ENCODE measurements at places on chromosomes 11 and 22. TPM values are rescaled to one million over a fixed set of nuclear protein-coding genes. Genes with fewer than 3 reads are reported as not detected.

DNA sequence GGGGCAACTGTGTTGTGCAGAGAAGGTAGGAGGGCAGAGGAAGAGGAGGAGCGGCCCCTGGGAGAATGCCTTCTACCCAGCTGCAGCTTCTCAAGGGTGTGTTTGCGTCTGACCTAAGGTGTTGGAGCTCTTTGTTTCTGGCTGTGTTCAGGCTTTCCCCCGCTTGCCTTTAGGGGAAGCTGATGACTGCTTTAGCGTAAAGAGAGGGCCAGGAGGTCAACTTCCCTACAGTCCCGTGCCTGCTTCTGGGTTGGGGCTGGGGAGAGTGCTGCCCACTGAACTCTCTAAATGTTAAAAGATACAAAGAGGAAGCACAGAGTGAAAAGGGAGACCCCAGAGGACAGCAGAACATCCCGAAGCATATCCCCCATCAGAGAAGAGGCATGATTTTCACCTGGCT lies 99.2 kb downstream of the PTPRJ start:
- no peaks in the 10 kb centered on the region for H3K27me3 ChIP-seq
- H3K27ac ChIP-seq = no peak overlapping the region
- peaks cover 12% of the 10 kb centered on the region for H3K4me1 ChIP-seq
- H3K4me3 ChIP-seq = no peak overlapping the region

DNA sequence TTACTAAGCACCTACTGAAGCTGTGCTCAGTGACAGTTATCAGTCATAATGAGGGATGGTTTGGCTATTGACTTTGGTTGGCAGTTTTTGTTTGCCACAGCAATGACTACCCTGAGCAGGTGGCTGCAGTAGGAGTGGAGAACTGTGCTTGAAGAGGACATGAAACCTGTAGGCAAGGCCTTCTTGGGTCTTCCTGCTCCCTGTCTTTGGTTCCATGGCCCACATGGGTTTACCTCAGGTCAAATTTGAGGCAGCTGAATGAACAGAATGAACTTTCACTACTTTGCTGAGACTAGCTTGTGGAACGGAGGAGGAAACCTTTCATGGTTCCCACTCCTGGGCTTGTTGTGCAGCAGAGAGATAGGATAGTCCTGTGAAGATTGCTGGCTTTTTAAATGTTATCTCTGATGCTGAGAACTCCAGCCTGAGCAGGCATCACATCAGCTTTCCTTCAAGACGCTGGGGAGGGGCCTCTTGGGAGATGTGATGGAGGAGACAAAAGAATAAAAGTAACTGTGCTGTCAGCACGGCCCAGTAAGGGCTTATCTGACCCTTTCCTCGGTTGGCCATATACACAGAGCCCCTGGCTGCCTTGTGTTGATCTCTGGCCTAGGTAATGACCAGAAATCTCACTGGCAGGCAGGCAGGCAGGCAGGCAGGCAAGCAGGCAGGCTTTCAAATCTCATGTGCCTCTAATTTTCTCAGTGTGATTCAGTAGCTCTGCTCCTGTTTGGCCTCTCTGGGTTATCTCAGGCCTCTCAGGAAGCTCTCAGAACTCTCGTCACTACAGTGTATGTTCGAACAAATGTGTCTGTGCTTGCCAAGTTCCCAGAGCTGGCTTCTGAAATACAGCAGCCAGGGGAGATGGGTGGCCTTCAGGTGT lies 12.0 kb downstream of the STIM1 start:
- peak; percentile 66 for DNase-seq
- no peaks in the 10 kb centered on the region for H3K36me3 ChIP-seq
- H3K4me3 ChIP-seq = no peak overlapping the region
- peaks cover 17% of the 10 kb centered on the region for H3K4me1 ChIP-seq
- no peaks in the 10 kb centered on the region for H3K27me3 ChIP-seq
- H3K27ac ChIP-seq = no peak overlapping the region

GRCh38 chr11:125600663-125601062 lies 8.0 kb downstream of the STT3A start:
- H3K36me3 ChIP-seq = no peaks in the 10 kb centered on the region
- H3K27me3 ChIP-seq = no peaks in the 10 kb centered on the region
- no peak for DNase-seq
- H3K4me1 ChIP-seq = peaks cover 2% of the 10 kb centered on the region
- H3K27ac ChIP-seq = no peak overlapping the region

DNA sequence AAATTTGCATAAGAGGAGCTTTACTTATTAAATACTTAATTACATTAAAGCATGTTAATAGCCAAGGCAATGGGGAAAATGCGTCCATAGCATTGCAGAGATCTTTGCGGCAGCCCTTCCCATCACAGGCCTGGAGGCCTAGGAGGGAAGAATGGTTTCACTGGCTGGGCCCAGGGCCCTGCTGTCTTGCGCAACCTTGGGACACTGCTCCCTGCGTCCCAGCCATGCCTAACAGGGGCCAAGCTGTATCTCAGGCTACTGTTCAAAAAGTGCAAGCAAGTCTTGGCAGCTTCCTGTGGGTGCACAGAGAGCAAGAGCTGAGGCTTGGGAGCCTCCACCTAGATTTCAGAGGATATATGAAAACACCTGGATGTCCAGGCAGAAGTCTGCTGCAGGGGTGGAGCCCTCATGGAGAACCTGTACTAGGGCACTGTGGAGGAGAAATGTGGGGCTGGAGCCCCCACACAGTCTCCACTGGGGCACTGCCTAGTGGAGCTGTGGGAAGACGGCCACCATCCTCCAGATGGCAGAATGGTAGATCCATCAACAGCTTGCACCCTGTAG lies 46.0 kb downstream of the THAP12 start:
- peaks cover 4% of the 10 kb centered on the region for H3K4me1 ChIP-seq
- no peaks in the 10 kb centered on the region for H3K36me3 ChIP-seq
- no peak for DNase-seq
- H3K4me3 ChIP-seq = no peak overlapping the region
- H3K27ac ChIP-seq = no peak overlapping the region

DNA sequence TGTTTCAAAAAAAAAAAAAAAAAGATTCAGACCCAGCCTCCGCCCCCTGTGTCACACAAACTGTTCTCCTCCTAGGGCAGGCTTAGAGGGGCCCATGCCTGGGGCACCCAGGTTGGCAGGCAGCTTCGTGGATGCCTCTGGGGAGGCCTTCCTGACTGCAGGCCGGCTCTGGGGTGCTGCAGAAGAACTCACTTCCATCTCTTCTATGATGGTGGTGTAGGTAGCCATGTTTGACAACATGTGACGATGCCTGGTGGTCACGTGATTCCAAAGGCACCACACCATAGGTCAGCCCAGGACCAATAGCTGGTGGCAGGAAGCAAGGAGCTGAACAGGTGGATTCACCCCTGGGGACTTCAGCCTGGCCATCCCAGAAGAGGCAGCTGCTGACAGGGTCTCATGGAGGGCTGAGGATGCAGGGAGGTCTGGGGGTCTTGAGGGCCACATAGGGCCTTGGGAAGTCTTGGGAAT lies 24.1 kb upstream of the CELSR1 start:
- no peak overlapping the region for H3K4me3 ChIP-seq
- no peaks in the 10 kb centered on the region for H3K27me3 ChIP-seq
- H3K27ac ChIP-seq = no peak overlapping the region
- no peaks in the 10 kb centered on the region for H3K36me3 ChIP-seq
- H3K4me1 ChIP-seq = no peaks in the 10 kb centered on the region

DNA sequence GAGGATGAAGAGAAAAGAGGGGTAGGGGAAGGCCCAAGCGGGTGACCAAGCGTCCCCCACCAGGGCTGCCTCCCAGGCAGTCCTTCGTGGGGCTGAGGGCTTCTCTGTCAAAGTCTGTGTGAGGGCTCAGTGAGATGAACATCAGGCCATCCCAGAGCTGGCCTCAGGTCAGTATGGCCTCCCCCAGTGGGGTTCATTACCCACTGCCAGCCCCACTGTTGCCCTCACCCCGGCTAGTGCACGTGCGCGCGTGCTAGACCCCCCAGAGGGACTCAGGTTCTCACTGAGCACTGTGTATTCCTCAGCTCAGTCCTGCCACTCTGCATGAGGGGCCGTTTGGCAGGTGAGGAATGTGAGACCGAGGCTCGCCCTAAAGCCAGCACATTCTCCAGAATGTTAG lies 3.3 kb downstream of the KDELR3 start:
- peaks cover 3% of the 10 kb centered on the region for H3K27me3 ChIP-seq
- H3K36me3 ChIP-seq = no peaks in the 10 kb centered on the region
- DNase-seq = no peak
- H3K27ac ChIP-seq = no peak overlapping the region
- no peaks in the 10 kb centered on the region for H3K4me1 ChIP-seq

GRCh38 chr11:121523581-121524232 lies 70.9 kb upstream of the SORL1-AS1 start:
- no peak overlapping the region for H3K27ac ChIP-seq
- H3K4me1 ChIP-seq = no peaks in the 10 kb centered on the region
- H3K27me3 ChIP-seq = no peaks in the 10 kb centered on the region
- no peak for DNase-seq
- no peaks in the 10 kb centered on the region for H3K36me3 ChIP-seq
- H3K4me3 ChIP-seq = no peak overlapping the region

GRCh38 chr22:45516163-45516562 lies 13.5 kb downstream of the FBLN1 start:
- H3K4me3 ChIP-seq = no peak overlapping the region
- no peak overlapping the region for H3K27ac ChIP-seq
- H3K27me3 ChIP-seq = no peaks in the 10 kb centered on the region

DNA sequence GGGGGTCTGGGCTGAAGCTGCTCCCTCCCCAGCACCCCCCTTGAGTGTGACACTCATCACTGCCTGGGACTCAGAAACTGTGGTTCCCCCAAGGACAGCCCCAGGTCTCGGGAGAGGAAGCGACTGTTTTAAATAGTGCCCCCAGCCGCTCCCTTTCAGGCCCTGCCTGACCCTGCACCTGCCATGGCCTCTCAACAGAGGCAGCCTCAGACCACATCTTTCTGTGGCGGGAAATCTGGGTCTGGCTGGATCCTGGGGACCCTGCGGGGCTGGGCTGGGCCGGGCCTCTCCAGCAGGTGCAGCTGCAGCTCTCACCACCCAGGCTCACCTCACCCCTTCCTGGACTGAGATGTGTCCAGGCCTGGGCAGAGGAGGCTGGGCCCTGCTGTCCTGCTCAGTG lies 3.7 kb upstream of the IGLL1 start:
- H3K27me3 ChIP-seq = no peaks in the 10 kb centered on the region
- H3K4me3 ChIP-seq = no peak overlapping the region
- no peak overlapping the region for H3K27ac ChIP-seq
- DNase-seq = no peak

DNA sequence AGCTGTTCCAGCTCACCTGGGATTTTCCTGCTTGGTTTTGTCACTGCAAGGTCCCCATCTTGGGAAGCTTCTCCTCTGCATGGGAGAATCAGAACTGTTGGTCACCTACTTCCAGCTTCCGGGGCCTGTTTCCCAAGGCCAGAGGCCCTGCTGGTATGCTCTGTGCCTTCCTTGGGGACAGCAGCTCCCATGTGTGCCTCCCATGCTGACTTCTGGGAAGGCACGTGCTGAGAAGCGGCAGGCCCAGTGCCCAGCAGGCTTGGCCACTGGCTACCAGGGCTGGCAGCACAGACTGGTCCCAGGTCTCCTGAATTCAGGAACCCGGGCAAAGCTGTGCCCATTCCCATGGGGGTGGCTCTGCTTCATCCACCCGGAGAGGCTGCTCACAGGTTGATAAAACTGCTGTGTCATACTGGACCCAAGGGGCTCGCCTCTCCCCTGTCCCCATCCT lies 33.8 kb downstream of the MYEOV start:
- DNase-seq = peak; percentile 11
- H3K4me1 ChIP-seq = no peaks in the 10 kb centered on the region
- H3K27me3 ChIP-seq = no peaks in the 10 kb centered on the region
- H3K4me3 ChIP-seq = no peak overlapping the region

- H3K36me3 ChIP-seq = no peaks in the 10 kb centered on the region
- DNase-seq = no peak
- peaks cover 36% of the 10 kb centered on the region for H3K4me1 ChIP-seq
These were observed 844 bp downstream of the APOL6 start for GRCh38 chr22:35649026-35649553.

GRCh38 chr11:86873573-86874083 lies 73.3 kb downstream of the PRSS23 start:
- no peak for DNase-seq
- no peaks in the 10 kb centered on the region for H3K36me3 ChIP-seq
- H3K27ac ChIP-seq = no peak overlapping the region
- no peak overlapping the region for H3K4me3 ChIP-seq

- DNase-seq = no peak
- no peaks in the 10 kb centered on the region for H3K27me3 ChIP-seq
- H3K27ac ChIP-seq = no peak overlapping the region
- no peaks in the 10 kb centered on the region for H3K36me3 ChIP-seq
- no peaks in the 10 kb centered on the region for H3K4me1 ChIP-seq
These were observed 40.9 kb downstream of the SHISAL1 start for GRCh38 chr22:44271732-44272400.

DNA sequence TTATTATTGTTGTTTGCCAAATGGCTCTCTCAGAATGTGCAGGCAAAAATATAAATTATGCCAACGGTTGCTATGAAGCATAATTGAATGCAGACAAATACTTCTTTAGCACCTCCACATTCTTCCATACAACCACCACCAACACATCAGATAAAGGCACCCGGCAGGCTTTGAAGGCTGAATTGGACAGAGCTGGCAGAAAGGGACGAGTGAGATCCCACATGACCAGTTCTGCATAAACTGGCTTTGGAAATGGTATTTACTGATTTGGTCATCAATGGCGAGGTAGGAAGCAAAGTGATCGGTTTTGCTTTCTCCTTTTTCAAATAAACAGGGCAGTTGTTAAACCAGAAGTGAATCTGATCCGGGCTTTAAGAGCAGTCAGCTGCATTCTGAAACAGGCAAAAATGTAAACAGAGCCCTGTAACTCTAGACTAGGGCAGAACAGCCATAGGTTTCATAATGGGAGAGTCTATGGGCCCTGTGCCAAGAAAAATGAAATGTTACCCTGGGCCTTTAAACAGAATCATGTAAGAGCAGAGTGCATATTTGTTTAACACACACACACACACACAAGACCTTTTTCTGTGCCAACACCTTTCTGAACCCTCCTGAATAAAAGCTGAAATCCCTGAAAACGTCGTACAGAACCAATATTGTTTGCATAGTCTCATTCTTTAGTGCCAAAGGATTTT lies 97.7 kb downstream of the MPPED2 start:
- H3K27me3 ChIP-seq = no peaks in the 10 kb centered on the region
- peaks cover 12% of the 10 kb centered on the region for H3K4me1 ChIP-seq
- DNase-seq = no peak
- H3K4me3 ChIP-seq = no peak overlapping the region
- no peak overlapping the region for H3K27ac ChIP-seq
- no peaks in the 10 kb centered on the region for H3K36me3 ChIP-seq

GRCh38 chr11:132405728-132406127 lies 1035.3 kb downstream of the NTM start:
- no peak overlapping the region for H3K4me3 ChIP-seq
- no peaks in the 10 kb centered on the region for H3K4me1 ChIP-seq
- H3K27me3 ChIP-seq = no peaks in the 10 kb centered on the region
- H3K27ac ChIP-seq = no peak overlapping the region

SAA1 gene
- total RNA-seq = 26.2 TPM

TPP1 gene
- total RNA-seq = 374 TPM

INPP5J gene
- 0.48 TPM for total RNA-seq

APOA1 gene
- total RNA-seq = 2.1 TPM

CHEK2 gene
- total RNA-seq = 14.0 TPM

ZBTB16 gene
- 53.4 TPM for total RNA-seq

LARGE2 gene
- 7.1 TPM for total RNA-seq

PTPRJ gene
- 16.9 TPM for total RNA-seq

Measured in adrenal gland (tissue), 19 donors.